ENCODE measurements at places on chromosomes 1 and 21.

- ATAC-seq, result no peak
Observed at GRCh38 chr1:192521734-192522133, 53.8 kb upstream of the RGS1 start.

DNA sequence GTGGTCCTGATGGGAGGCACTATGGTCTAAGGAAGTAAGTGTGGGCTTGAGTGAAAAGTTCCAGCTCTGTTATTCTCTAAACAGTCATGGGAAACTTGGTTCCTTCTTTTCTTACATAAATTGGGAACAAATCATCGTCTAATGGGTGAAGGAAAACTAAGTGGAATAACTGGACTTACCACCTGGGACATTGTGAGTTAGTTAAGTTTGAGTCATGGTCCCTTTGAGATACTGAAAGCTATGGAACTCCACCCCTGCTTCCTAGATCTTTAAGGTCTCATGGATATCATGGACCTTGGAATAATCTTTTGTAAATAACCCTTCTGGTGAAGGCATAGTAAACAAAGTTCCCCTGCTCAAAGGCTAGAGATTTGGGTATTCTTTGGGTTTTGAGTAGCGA lies 16.1 kb upstream of the TXLNA start:
- no peak for ATAC-seq

- peak; percentile 83 for ATAC-seq
Observed at GRCh38 chr1:54973205-54973921, 7.1 kb upstream of the TMEM61 start.

DNA sequence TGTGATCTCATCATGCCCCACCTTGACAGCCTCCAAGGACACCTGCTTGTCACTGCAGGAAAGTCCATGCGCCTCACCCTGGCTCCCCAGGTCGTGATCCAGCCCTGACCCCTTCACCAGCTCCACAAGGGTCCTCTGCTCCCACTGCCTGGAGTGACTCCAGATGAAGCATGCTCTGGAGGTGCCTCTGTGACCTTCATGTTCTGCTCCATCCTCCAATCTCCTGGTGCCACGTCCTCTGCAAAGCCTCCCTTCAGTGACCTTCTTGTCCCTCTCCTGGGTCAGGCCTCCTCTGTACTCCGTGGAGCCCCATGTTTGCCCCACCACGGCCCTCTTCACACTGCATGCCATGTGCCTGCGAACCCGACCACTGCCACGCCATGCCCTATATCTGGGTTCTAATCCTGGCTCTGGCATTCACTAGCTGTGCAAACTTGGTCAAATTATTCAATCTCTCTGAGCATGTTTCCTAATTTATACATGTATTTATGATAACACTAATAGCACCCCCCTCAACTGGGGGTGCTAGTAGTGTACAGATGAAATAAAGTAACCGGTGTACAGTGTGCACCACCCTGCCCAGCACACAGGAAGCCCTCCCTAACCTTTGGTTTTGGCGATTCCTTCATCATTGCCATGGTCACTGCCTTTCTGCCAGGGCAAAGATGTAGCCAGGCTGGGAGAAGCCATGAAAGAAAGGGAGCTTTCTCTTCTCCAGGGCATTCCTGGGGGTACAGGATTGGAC lies 77.4 kb downstream of the STUM start:
- ATAC-seq, result peak; percentile 26

DNA sequence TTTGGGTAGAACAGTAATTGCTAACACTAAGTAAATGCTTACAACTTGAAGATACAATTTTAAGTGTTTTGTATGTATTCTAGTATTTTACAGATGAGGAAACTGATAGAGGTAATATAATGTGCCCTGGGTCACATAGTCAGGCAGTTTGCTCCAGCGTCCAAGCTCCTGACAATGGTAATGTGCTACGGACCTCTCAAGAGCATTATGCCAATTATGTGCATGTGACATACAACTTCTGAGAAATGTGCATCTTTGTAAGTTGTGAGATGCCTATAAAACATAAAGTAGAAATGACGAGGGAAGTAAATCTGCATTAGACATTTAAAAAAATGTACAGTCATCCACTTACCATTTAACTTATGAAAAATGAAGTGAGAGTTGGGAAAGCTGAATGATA lies 186.8 kb downstream of the LRRC7 start:
- ATAC-seq, result no peak

DNA sequence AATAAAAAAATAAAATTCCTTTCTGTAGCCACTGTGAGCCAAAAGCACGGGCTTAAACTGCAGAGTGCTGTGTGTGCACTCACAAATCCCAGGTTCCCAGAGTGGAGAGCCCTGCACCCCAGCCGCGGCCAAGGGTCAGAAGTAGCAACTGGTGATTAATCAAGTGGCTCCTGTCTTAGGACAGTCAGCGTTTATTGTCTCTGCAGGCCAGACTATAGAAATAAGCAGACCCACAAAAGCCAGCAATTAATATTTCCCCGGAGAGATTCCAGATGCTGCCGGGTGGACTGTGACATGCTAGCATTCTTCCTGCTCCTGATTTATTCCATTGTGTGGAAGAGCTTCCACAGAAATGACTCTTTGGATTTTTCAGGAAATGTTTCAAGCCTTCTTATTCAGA lies 412.2 kb downstream of the KIF26B start:
- ATAC-seq, result no peak

DNA sequence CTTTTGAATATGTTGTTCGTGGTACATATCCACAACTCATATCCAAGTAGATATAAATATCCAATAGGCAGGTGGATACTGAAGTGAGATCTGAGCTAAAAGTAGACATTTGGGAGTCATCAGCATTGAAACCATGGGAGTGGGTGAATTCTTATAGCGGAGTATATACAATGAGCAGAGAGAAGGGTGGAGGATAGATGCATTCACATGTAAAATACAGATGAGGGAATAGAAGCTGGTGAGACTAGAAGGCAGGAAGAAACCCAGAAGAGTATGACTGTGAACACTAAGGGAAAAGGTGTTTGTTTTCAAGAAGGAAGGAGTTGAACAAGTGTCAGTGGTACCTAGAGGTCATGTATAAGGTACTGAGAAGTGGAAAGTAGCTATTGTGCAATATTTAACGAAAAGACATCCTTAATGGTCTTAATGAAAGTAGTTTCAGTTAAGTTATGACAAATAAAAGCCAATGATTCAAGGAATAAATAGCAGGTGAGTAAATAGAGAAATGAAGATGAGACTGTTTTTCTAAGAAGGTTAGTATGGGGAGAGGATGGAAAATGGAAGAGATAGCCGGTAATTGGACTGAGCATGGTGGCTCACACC lies 181.6 kb upstream of the CACYBP start:
- no peak for ATAC-seq

DNA sequence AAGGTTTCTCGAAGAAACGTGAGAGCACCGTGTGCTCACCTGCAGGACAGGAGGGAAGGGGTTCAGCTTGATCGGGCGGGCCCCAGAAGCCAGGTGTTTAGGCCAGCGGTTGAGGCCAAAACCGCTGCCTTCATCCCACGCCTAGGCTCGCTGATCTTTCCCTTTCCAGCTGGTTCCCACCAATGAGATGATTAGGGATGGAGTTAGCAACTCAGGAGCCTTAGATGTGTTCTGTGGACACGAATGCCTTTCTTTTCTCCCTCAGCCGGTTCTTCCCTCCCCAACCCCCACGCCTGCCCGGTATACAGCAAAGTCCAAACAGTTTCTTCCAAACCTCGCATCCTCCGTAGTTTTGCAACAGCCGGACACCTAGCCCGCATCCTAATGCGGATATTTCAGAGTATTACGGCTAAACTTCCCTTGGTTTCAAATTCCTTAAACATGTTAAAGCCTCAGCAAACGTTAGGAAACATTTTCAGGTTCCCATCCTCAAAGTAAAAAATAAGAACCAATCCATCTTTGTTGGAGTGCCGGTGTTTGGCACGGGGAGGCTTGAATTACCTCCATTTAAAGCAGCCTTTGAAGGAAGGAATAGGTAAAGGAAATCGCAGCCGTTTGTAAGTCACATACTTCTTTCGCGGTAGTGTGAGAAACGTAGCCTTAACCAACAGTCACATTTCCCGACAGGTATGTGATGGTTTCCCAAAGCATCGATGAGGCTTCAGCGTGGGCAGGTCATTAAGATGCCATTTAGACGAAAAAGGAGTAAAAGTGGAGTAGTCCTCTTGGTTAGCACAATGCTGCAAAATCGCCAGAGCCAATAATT lies 1.1 kb downstream of the LRRC8C start:
- ATAC-seq, result peak; percentile 12

GRCh38 chr21:43023175-43023574 lies 48.8 kb downstream of the PKNOX1 start:
- ATAC-seq, result no peak

DNA sequence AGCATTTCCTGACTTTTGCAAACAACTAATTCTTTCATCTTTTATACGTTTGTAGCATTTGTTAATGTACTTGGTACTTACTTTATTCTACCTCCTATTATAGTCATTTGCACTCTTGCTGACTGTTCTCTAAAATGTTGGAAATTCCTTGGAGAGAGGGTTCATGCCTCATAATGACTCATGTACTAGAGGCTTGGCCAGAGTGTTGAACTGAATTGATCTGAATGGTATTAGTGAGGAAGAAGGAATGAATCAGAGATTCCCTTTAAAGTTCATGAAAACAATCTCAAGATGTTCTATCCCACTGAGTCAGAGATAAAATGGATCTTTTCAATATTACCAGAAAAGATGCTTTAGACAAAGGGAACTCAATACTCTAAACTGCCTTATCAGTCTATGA lies 383.4 kb downstream of the SEC16B start:
- no peak for ATAC-seq
